Activated T-cell treated with anti-CD3 and anti-CD28 coated beads, Interleukin-2, amount 50 U/mL, for 72 hours (primary cell): ENCODE measurements at places on chromosomes 7 and 10. TPM values are rescaled to one million over a fixed set of nuclear protein-coding genes. Genes with fewer than 3 reads are reported as not detected.

GRCh38 chr7:14504134-14504533 is 398.4 kb downstream of the DGKB start:
- no peak for DNase-seq

DNA sequence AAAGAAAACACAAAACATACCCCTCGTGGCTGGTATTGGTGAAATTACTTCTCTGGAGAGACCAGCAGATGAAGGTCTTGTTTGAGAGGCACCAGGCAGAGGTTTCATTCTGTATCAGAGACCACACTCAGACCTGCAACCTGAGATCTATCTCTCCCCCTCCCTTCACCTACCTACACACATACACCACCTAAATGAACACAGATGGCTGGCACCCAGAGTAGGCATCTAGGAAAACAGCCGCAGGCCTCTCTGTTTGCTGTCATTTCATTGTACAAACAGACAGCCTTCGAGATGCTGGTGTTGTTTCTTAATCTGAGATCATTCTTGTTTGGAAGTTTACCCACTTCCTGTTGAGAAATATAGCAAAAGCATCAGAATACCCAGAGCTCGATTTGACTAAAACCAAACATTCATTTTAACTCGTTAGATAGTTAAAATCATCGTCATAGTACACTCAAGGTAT is 173.9 kb upstream of the SLC25A13 start:
- peak; percentile 47 for DNase-seq

The GIMAP6 gene
- 35.1 TPM for total RNA-seq

GRCh38 chr7:127153315-127153714 is 99.4 kb downstream of the GRM8 start:
- no peak for DNase-seq
